ENCODE measurements at places on chromosomes 13 and 19.

GRCh38 chr13:25722893-25723292, 328.9 kb downstream of the SHISA2 start:
- no peak for DNase-seq

- DNase-seq, result no peak
Measured at GRCh38 chr13:50699874-50700663, 143.4 kb downstream of the DLEU7 start.

DNA sequence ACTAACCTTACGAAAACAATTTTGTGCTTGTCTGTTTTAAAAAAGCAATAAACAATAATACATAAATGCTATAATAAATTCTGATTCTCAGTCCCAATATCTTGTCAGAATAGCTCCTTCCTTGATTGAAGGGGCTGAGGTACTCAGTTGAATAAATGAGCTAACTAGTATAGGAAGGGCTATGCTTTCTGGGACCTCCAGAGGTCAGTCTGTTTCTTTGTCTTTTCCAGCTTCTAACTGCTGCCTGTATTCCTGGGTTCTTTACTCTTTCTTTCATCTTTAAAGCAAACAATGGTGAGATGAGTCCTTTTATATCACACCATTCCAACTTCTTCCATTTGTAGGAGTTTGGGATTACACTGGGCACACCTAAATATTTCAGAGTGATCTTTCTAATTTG, 1297.0 kb upstream of the ATXN8OS start:
- DNase-seq, result peak; percentile 38

- peak; percentile 82 for DNase-seq
Measured at GRCh38 chr19:19224852-19225494, 13.2 kb downstream of the NCAN start.

- DNase-seq, result no peak
Measured at GRCh38 chr19:50324331-50324730, 4.8 kb downstream of the KCNC3 start.

DNA sequence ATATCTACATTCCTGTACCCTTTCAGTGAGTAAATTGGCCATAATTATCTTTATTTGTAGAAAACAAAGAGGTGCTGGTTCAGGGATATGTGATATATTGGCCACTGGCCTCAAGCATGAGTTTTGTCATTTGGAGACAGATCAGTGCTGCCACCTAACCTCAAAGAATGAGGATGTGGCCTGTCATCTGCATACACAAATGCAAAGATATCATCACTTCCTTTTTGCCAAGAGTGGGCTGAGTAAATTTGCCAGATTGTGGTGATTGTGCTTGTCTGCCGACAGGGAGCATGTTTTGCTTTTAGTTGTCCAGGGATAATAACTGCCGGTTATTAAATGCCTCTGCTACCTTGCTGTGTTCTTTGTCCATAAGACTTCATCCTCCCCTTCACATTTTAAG, 44.2 kb downstream of the WASF3 start:
- DNase-seq, result peak; percentile 45

DNA sequence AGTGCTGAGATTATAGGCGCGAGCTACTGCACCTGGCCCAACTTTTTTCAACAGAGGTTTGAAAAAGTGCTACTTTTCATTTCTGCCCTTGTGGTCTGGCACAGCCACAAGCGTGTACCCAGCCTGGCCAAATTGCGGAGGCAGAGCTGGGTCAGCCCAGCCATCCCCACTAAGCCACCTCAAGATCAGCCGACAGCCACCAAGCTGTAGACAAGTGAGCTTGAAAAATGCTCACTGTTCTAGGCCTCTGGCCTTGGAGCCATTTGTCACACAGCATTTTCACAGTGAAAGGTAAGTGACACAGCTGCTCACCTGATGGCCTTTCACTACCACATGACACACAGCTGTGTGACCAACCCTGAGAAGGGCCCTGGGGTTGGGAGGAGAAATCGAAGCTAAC, 27.3 kb downstream of the DNMT1 start:
- DNase-seq, result no peak

DNA sequence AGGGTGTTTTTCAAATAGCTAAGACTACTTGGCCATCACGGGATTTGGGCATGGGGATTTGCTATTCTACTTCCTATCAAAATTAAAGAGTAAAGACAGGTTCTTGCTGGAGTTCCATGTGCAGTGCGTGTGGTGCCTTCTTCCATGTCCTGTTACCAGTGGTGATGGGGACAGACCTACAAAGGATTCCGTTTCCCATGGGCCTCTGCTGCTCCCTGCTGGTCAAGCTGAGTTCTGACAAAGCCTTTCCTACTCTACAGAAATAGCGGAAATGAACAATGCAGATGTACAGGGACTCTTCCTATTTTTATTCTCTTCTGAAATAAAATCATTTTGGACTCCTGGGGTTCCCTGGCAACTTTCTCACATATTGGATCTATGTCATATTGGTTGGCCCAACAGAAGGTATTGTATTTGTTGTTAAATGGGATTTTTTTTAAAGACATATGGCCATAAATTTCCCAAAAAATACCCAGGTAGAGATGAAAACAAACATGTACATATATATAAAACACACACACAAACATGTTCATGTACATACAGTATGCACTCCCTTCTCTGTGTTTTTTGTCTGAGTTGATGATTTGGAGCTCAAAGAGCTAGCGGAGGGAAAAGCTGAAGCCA, 90.5 kb upstream of the SLC15A1 start:
- peak; percentile 64 for DNase-seq

- DNase-seq, result no peak
Measured at GRCh38 chr13:21344662-21345176, 114.4 kb downstream of the ZDHHC20 start.

DNA sequence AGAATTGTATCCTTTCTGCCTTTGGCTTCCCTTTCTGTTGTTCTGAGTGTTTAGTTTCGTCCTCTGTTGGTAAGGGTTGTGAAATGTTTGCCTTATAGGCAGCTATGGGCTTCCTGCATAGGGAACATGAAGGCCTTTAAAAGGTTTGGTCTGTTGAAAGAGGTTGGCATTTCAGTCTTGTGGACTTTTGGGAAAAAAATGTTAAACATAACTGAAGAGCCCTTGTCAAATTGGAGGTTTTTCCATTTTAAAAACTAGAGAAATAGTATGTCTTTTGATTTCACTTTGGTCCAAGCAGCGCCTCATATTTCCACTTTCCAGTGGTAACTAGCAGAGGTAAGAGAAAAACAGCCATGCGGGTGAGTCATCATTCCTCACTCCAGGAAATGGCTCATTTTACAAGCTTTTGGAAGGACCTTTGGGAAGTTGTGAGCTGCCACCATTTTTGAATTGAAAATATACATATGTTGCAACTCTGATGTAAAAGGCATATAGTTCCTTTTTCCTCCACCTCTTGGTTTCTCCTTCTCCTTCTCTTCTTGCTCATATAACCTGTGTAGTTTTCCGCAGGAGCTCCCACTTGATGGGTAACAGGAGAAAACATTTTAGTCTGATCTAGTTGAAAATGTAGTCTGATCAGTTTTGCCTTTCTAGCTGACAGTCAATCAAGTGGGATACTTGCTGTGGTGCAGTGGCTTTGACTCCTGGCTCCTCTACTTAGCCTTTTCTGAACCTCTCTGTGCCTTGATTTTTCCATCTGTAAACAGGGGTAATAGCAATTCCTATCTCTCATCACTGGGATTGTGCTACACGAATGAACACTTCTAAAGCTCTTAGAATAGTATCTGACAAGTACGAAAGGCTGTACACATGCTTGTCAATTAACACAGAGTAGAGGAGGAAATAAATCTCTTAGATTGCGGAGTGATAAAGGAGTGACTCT, 23.0 kb downstream of the GPC6 start:
- DNase-seq, result no peak

GRCh38 chr19:13014101-13014920, 19.0 kb downstream of the NFIX start:
- no peak for DNase-seq

- DNase-seq, result peak; percentile 64
Measured at GRCh38 chr13:43787997-43788396, 1.2 kb upstream of the ENOX1 start.

GRCh38 chr13:103556681-103557080, 490.5 kb upstream of the SLC10A2 start:
- no peak for DNase-seq

DNA sequence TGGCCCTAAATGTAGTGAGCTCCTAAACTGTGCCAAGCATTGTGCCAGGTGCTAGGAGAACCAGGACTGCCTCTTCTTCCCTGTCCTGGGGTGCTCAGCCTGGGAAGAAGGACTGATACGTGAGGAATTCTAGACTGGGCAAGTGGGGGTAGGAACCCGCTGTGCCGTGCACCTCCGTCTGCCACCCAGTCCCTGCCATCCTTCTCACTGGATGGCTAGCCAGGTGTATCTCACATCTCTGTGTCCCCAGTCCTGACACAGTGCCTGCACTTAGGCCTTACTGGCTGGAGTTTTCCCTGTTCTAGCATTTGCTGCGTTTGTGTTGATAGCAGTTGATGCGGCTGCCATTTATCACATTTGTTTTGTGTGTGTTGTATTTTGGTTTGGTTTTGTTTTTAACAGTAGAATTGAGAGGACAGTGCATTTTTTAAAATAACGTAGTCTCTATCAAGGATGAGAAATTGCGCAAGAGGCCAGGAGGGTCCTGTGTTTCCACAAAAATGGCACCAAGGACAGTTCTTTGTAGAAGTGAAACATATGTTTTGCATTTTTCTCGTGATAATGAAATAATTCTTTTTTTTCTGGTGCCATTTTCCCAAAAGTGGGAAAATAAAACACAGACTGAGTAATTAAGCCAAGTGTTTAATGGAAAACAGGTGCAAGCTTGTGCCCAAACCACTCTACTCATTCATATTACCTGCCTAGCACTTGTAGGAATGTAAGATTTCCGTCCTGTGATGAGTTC, 4.7 kb upstream of the GPR183 start:
- no peak for DNase-seq

DNA sequence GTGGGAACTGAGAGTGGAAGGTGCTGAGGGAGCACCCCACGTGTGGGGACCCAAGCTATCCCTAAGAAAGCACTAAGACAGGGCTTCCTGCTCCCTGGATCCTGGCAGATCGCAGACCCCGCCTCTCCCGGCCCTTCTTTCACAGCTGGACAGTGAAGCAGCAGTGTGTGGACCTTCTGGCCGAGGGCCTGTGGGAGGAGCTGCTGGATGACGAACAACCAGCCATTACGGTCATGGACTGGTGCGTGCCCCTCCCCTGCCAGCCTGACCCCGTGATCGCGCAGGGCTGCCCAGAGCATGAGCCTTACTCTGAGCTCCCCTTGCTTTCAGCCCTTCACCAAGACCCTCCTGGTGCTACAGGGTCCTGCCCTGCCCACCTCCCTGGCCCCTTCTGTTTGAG, 2.3 kb downstream of the NCCRP1 start:
- DNase-seq, result no peak
